ENCODE measurements at places on chromosomes 1 and 21.
A peak's percentile ranks its signal among the peaks of the same experiment; 100 is the strongest.

DNA sequence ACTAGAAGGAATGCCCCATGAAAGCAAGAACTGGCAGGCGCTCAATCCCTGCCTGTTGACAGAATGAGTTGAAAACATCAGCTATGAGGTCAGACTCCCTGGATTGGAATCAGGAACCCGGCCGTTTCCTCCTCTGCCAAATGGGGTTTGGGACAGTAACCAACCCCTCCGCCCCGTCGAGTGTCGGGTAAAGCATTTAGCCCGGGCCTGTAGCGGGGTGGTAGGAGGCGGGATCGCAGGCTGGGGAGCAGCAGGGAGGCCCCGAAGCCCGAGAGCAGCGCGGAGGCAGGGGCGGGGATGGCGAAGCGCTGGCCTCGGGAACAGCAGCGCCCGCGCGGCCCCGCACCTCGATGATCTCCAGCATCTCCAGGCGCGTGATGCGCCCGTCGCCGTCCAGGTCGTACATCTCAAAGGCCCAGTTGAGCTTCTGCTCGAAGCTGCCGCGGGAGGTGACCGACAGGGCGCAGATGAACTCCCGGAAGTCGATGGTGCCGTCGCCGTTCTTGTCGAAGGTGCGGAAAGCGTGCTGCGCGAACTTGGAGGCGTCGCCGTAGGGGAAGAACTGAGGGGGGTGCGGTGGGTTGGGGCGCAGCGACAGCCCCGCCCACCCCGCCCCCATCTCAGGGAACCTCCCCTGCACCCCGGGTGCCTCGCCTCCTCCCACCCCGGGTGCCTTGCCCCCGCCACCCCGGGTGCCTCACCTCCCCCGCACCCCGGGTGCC is 7.5 kb downstream of the HPCAL4 start:
- no peak for DNase-seq

GRCh38 chr1:15071936-15072335 is 81.6 kb upstream of the TMEM51 start:
- DNase-seq, result no peak

GRCh38 chr1:59122527-59122926 is 174.4 kb upstream of the FGGY start:
- DNase-seq, result no peak

DNA sequence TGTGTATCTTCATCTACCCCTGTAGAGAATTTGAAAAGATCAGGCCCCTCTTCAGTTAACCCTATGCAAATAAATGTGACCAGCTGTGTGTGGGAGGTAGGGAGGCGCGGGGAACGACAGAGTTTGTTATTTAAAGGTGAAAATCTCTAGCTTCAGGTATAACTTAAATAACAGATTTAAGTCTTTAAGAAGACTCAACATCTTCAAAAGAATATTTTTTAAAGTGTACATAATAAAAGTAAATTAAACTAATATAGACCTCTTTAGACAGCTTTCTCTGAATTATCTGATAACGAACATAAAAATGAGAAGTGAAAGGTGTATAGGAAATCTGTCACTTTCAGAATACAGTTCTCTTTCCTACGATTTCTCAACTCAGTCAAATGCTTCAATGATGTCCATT is 16.0 kb downstream of the ANGPTL3 start:
- no peak for DNase-seq

GRCh38 chr1:94606471-94606870 is 64.9 kb upstream of the F3 start:
- no peak for DNase-seq

- DNase-seq, result peak; percentile 63
These were observed 620.1 kb upstream of the ADAMTS5 start for GRCh38 chr21:27586986-27587385.

DNA sequence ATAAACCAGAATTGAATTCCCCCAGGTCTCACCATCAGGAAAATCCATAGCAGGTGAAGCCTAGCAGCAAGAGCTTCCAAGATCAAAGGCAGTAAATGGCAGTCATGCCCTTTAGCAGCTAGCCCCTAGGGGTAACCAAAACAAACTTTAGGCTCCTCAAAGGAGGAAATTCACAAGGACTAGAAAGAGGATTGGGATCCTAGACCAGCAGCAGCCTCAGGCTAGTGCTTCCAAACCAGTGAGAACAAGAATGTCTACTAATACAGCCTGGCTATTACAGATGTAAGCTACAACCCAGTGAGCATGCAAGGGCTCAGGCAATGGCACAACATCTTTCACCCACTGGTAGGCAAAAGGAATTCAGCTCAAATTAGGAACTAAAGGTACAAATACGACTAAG is 11.1 kb upstream of the RIMKLA start:
- no peak for DNase-seq

DNA sequence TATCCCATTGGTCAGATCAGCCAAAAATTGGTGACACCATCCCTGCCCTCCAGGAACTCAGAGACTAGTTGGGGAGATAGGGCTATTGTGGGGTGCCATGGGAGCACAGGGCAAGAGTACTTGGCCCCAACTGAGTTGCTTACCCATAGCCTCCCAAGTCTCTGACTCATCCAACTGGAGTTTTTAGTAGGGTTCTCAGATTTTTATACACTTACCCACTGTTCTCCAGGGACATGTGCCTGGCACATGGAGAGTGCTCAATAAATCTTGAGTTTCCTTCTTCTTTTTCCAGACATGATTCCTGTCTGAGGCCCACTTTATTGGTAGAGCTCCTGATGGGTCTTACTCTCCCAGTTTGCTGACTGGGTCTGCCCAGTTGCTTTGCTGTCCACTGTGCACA is 56.7 kb downstream of the OVGP1 start:
- DNase-seq, result no peak

DNA sequence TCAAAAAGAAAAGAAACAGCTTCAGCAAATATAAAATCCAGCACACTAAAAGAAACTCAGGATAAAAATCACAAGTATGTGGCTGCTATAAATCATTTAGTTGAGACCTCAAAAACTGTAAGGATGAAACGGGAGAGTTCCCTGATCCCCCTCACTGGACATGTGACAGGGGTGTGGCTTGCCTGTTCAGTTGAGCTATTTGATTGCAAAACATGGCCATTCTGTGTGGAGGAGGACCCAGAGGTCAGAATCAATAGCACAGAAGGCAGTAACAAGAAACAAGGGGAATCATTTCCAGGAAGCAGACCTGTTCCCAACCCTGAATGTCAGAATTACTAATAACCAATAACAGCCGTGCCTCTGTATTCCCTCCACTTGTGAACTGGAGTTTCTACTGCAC is 27.9 kb downstream of the RBM11 start:
- DNase-seq, result no peak

DNA sequence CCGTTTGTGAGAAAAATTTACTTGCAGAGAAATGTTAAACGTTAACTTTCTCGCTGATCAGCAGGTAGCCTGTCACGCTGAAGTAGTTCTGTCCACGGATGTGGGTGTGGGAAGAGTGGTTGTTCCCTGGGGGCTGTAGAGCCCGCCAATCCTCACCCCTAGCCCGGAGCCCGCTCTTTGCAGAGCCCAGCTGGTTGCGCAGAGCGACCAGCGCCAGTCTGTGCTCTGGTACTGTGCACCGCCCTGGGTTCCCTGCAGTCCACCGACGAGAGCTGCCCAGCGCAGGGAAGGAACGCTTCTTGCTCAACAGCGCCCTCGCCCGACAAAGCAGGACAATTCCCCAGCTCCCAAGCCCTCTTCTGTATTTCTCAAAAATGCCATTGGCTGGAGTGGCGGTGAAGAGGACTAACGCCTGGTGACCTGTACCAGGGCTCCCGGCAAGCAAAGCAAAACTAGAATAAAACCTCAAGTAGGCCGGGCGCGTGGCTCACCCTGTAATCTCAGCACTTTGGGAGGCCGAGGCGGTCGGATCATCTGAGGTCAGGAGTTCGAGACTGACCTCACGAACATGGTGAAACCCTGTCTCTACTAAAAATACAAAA is 3.3 kb downstream of the RIPPLY3 start:
- no peak for DNase-seq

DNA sequence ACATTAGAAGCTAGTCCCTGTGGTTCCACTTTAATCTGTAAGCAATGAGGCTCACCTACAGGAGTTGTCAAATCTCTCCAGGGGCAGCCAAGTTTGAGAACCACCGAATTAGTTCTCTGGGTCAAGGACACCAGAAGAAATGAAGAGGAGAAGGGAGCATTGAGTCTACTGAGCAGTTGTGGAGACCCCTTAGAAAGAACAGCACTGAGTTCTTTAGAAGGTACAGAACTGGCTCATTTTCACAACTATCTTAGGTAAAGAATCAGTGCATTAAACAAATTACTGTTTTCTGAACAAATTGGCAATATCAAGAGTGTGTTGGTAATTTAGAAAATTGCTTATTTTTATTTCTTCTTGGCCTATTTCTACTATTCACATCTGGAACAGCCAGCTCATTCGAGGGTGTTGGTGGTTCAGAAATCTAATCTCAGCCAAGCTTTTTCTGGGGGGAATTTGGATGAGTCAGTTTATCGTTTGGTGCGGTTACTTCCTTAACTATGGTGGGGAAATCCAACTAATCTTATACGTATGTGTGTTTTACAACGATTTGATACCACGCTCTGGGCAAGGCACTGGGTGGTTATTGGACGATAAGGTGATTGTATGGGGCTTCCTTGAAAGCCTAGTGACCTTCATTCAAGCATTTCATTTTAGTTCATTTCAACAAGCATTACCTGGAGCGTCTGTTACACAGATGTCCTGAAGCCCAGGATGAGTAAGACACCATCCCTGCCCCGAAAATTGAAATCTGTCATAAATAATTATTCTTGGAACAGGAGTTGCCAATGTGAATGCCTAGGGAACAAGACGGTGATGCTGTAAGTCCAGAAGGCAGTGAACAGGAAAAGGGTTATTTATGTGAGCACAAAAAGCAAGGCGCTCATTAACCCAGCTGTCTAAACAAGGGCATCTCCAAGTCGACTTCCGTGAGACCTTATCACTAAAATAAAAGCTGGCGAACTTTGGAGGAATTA is 52.0 kb upstream of the TMPRSS2 start:
- DNase-seq, result peak; percentile 37

DNA sequence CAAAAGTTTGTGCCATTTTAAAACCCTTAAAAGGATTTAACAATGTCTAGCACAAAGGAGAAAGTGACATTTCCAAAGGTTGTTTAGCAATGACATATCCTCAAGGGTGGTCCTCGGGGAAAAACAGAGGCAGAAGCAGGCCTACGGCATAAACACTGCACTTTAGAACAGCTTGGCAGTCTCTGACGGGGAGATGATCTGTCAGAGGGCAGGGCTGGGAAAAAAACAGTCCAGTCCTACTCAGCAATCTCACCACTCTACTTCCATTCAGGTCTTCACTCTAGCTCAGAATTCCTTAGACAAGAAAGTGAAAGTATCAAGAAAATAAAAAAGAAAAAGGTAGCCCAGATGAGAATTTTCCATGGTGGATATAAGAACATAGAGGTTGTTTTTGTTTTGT is 4.1 kb downstream of the CRYZ start:
- DNase-seq, result no peak

DNA sequence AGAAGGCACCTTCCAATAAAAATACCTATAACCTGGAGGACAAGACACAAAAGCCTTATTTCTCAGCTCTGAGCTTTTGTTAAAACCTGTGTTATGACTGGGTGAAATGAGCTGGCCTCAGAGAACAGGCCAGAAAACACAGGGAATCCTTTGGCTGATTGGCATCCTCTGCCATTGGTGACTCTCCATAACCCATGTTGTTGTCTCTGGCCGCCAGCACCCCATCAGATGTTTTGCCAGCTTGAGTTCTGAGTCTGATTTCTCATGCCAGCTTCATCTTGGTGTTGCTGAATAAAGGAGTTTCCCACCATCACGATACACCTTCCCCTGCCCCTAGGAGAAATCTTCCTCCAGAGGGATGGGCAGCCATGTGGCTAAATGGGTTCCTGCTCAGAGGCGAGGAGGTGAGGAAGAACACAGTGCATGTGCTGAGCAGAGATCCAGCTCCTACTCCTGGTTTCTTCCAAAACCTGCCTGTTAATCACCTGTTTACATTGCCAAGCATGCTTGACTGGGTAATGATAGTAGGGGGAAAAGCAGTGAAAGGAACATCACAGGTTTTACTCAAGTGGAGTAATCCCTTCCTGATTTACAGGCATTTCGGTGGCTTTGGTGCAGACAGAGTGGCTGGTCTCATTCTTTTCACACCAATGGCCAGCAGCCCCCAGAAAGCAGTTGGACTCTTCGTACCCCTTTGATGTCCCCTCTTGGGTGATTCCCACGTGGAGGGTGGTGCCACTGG is 109.8 kb downstream of the ROR1 start:
- DNase-seq, result no peak

GRCh38 chr1:36790191-36790590 is 244.1 kb downstream of the GRIK3 start:
- DNase-seq, result no peak

DNA sequence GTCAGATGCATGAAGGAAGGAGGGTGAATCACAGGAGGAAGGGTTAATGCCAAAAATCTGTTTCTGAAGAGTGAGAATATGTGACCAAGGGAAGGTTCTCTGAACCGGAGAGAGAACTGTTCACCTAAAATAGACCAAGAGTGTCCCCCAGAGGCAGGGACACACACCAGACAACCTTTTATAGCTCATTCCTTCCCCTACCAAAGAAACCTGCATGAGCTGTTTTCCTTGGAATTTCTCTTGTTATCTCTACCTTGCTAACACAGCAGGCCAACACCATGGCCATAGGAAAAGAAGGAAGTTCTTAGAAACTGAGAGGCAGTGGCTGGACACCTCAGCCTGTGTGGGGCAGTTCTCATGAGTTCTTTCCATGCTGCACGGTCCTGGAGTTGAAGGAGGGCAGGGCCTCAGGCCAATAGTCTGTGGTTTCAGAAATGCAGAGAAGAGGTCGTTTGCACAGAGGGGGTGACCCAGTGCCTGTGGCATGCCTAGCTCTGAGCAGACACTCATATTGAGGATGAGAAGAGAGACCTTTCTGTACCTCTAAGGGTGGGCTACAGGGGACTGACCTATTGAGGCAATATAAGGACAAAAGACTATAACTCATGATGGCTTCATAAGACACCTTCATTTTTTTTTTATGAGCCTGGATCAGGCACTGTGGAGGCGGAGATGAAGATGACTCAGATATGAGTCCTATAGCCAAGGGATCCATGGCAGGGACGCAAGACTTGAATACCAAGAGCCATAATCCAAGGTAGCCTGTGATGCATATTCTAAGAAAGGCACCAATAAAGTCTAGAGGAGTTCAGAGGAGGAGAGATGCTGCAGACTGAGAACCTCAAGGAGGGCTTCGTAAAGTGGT is 39.4 kb downstream of the IGFN1 start:
- DNase-seq, result peak; percentile 32

DNA sequence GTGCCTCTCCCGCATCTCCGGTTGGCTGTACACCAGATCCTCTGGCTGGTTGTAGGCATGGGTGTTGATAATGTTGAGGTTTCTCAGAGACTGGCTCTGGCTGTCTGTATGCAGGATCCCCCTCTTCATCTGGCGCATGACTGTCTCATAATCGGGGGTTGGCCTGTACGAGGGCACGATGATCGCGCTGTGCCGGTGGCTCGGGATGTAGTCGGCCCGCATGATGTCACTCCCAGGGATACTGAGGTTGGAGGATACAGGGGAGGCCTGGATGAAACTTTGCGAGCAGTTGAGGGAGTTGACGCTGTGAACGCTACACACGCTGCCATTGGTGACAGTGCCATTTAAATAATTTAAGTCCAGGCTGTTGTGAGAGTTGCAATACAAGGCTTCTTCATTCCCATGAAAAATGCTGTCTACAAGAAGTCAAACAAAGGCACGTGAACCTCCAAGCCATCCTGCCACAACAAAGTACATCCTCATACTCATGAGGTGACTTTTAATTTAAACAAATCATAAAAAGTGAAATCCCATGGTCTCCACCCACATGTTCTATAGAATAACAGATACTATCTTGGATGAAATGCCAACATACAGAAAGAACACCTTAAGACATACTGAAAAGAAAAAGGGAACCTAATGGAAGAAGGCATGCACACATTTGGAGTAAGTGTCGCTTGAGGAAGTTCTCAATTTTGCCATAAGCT is 103.6 kb downstream of the SMYD2 start:
- DNase-seq, result no peak

GRCh38 chr21:26512664-26513063 is 60.4 kb downstream of the CYYR1 start:
- no peak for DNase-seq

Data from GM04503 (cell line).